ENCODE measurements at places on chromosomes 16 and 17. TPM values are rescaled to one million over a fixed set of nuclear protein-coding genes. Genes with fewer than 3 reads are reported as not detected.

Gene IKZF3
- under 0.01 TPM for total RNA-seq

Gene HES7
- total RNA-seq: not detected

Gene ITGAD
- total RNA-seq: not detected

Gene TNFRSF17
- total RNA-seq: not detected

Gene PKMYT1
- total RNA-seq: 0.28 TPM

All from smooth muscle cell of bladder (primary cell).